Skin of body (tissue), 3 donors: ENCODE measurements at places on chromosomes 16 and 17. TPM values are rescaled to one million over a fixed set of nuclear protein-coding genes. Genes with fewer than 3 reads are reported as not detected.
A peak's percentile ranks its signal among the peaks of the same experiment; 100 is the strongest.

DNA sequence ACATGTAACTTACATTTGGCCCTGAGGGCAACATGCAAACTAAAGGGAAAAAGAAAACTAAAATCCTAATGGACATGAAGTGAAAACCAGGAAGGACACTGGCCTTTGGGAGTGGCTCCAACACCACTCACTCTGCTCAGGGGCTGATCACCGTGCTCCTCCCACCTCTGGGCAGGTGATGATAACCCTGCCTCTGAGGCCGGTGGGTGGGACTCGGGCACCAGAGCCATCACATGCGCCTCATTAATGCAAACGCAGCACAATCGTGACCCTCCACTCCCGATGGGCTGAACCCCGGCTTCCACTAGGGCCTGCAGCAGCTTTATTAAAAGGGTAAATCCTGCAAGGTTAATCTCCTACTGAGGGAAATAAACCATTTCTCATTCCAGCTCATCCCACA lies 4.7 kb downstream of the KLHDC4 start:
- no peak for DNase-seq

DNA sequence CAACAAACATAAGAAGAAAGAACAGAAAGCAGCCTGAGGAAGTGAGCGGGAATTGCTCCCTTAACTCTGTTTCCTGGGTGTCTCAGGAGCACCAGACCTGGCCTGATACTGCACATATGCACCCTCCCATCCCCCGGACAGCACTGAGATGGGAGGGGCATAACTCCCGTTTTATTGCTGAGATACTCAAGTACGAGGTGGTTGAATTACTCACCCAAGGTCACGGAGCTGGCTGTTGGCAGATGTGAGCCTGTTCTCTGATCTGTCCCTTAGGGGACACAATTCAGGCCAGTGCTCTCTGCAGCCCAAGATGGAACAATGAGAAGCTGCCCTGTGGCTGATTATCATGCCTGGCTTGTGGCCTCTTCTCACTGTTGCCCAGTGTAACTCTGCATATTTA lies 9.1 kb upstream of the MED9 start:
- DNase-seq = no peak

GRCh38 chr16:58755989-58756649 lies 22.0 kb upstream of the GOT2 start:
- peak; percentile 9 for DNase-seq

- DNase-seq = no peak
These were observed 506.8 kb upstream of the SOX9 start for GRCh38 chr17:71613996-71614395.

DNA sequence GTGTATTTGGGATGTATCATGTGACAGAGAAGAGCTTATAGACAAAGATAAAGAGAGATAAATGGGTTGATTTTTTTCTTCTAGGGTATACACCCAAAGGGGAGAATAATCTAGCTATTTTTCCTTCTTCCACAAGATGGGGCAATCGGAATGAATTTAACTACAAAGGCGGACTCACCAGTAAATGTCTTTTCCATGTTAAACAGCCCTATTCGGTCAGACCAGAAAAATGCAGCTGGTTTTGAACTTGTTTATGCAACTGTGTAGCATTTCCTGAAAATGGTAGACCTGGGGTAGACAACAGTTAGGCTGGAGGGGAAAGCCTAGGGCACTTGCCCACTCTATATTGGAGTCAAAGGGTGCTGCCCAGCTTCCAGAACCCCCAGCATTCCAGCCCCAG lies 477.1 kb downstream of the TOX3 start:
- DNase-seq = peak; percentile 34

The CRAMP1 gene
- 11.3 TPM for total RNA-seq

DNA sequence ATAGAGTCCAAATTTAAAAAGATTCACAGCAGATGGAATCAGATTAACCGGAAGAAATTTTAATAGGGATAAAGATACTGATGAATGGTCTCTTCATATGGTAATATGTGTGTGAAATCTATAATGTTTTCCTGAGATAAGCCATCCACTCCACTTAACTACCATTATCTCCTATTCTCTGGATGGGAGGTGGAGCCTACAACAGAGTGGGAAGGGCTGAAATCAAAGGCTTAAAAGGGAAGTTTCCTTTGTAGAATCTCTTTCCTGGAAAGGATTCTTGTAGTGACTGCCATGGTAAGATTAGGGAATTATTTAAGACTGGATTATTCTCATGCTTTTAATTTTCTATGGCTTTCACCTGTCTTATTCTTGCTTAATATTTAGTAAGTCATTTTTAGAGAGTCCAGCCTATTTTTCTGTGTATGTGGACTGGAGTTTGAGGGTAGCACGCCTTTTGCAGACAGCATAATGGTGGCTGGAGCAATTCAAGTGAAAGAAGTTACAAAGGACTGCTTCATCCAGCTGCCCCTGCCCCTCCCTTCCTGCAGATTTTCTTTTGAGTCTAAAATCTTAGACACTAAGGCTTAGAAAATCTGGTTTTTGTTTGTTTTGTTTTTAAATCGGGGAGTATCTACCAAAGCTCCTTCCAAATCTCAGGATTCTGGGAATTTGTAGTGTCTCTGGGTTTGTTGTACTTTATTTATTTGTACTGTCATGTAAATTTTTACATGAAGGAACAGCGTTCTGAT lies 26.5 kb downstream of the KAT7 start:
- no peak for DNase-seq

DNA sequence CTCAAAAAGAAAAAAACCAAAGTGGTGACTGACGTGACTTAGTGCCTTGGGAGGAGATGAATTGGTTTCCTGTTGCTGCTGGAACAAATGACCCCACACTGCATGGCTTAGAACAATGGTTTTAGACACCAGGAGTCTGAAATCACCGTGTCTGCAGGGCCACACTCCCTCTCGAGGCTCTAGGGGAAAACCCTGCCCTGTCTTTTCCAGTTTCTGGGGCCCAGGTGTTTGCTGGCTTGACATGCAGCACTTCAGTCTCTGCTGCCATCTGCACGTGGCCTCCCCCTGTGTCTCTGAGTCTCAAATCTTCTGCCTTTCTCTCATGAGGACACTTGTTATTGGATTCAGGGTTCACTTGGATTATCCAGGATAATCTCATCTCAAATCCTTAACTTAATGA lies 323.8 kb upstream of the TNRC6C start:
- DNase-seq = no peak

DNA sequence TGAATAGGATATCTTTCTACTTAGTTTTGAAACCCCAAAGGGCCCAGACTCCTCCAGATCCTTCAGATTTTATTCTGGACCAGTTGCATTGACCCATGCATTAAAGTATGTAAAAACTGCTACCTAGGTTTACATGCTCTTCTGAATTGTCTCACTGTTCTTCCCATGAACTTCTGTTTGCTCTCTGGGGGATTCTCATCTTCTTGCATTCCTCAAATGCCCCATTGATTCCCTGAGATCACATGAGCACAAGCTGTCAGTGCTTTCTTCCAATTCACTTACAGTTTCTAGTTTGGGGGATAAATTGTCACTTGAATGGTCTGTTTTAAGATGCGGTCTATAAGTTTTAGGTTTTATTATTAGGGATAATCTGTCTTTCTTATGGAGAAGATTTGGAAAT lies 188.9 kb upstream of the KIF2B start:
- no peak for DNase-seq

DNA sequence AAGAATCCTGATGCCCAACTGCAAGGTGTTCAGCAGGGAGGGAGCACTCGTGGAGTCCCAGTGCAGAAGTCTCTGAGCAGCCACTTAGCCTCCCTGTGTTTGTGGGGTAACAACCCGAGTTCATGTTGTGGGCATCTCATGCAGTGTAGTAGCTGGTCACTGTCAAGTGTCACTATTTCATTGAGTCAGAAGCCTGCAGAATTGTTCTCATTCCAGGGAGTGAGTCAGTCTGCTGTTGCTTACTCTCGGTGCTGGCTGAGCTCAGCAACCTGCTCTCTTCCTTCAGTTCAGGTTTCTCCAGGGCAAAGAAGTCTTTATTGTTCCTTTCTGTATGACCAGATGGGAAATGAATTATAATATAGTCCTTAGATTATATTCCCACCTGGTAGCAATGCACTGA lies 24.1 kb downstream of the HMOX2 start:
- DNase-seq = no peak

GRCh38 chr17:44905006-44906000 lies 6.1 kb upstream of the EFTUD2 start:
- no peak for DNase-seq

GRCh38 chr17:17870247-17870646 lies 33.5 kb upstream of the SREBF1 start:
- DNase-seq = no peak

DNA sequence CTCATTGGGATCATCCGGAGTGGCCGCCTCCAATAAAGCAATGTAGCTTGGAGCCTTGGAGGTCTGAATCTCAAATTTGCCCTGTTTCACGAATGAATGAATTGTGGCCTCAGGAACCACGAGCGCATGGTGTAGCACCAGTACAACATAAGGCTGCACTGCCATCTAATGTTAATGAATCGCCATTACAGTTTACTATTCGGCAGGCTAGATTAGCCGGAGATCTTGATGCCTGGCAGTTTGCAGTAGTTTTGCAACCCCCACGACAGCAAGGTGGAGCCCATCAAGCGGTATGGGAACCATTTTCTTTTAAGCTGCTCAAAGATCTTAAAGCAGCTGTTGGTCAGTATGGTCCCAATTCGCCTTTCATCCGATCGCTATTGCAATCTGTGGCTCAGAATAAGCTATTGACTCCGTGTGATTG lies 18.8 kb downstream of the ALOX15B start:
- DNase-seq = peak; percentile 74

DNA sequence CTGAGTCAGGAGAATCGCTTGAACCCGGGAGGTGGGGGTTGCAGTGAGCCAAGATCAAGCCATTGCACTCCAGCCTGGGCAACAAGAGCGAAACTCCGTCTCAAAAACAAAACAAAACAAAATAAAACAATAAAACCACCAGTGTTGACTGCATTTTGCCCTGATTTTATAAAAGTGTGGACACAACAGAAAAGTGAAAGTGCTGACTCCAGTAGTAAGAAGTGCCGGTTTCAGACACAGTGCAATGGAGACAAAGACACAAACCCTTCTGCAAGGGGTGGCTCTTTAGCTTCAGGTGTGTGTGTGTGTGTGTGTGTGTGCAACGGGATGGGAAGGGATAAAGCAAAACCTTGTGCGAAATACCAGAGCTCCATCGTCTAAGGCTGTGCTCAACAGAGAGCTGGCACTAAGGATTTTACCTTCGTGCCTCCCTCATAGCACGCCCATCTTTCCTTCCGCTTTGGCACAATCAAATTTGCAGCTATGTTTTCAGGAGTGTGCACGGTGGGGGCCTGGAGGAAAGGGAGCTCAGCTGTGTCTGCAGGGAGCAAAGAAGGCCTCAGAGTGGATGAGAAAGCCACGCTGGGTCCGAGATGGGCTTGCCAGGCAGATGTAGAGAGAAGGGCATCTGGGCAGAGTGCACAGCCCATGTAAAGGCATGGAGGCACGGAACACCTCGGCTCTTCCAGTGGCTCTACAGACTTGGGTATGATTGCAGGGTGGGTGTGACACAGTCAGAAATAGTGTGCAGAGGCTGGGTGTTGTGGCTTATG lies 15.5 kb downstream of the MXRA7 start:
- no peak for DNase-seq
